ENCODE measurements at places on chromosomes 11 and 22.

- H3K36me3 ChIP-seq = no peaks in the 10 kb centered on the region
- H3K4me1 ChIP-seq = no peaks in the 10 kb centered on the region
These were observed 216.5 kb downstream of the DYNC2H1 start for GRCh38 chr11:103325686-103326069.

DNA sequence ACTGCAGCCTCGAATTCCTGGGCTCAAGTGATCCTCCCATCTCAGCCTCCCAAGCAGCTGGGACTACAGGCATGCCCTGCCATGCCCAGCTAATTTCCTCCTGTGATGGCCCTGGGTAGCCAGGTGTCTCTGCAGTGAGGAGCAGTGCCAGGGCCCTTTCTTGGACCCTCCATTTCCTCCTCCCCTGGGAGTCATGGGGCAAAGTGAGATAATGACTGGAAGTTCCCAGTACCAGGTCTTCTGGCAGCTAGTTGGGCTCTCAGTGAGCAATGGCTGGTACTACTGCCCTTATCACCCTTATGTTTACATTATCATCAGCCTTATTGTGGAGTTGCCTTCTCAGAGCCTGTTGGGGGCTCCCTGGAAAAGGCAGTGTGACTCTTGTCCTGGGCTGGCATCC, 17.6 kb downstream of the DAGLA start:
- no peak overlapping the region for H3K27ac ChIP-seq
- no peaks in the 10 kb centered on the region for H3K36me3 ChIP-seq
- no peak for DNase-seq
- no peak overlapping the region for H3K4me3 ChIP-seq
- no peaks in the 10 kb centered on the region for H3K27me3 ChIP-seq

DNA sequence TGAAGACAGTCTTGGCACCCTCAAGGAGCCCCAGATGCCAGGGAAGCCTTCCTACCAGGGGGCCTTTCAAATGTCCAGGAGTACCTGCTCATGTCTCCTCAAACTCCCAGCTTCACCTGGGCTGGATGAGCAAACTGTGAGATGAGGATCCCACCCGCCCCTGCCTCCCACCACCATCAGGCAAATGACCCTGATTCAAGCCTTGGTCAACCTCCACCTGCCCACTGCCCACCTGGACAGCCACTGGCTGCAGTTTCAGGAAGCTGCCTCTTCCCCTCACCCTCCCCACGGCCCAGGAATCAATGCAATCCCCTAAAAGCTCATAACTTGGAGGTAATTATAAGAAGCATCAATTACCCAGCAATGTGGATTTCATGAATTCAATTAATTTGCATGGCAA, 122.7 kb downstream of the BUD13 start:
- H3K27me3 ChIP-seq = no peaks in the 10 kb centered on the region
- no peak overlapping the region for H3K27ac ChIP-seq
- H3K36me3 ChIP-seq = no peaks in the 10 kb centered on the region

GRCh38 chr11:15758857-15759465, 597.4 kb downstream of the SOX6 start:
- no peaks in the 10 kb centered on the region for H3K27me3 ChIP-seq
- H3K4me1 ChIP-seq = no peaks in the 10 kb centered on the region
- H3K4me3 ChIP-seq = no peak overlapping the region
- DNase-seq = no peak

- H3K4me3 ChIP-seq = peak overlapping the region; percentile 71
- H3K4me1 ChIP-seq = peaks cover 4% of the 10 kb centered on the region
- peak overlapping the region; percentile 79 for H3K27ac ChIP-seq
- H3K36me3 ChIP-seq = no peaks in the 10 kb centered on the region
- H3K27me3 ChIP-seq = no peaks in the 10 kb centered on the region
These were observed 457 bp downstream of the RNF141 start for GRCh38 chr11:10540546-10540914.
